Left lung (tissue), 14 donors: ENCODE measurements at places on chromosomes 1 and 21. TPM values are rescaled to one million over a fixed set of nuclear protein-coding genes. Genes with fewer than 3 reads are reported as not detected.

- H3K36me3 ChIP-seq = no peaks in the 10 kb centered on the region
- no peaks in the 10 kb centered on the region for H3K4me1 ChIP-seq
- no peak for DNase-seq
- H3K4me3 ChIP-seq = peak within 1 kb of the TSS; percentile 21
Observed at GRCh38 chr1:158931055-158931737, at the start of gene PYHIN1. TSS of gene PYHIN1 (plus strand) at chr1:158931552. CDS start at chr1:158936911, 5,359 bp downstream.

GRCh38 chr1:196774175-196774574 lies 465 bp upstream of the CFHR3 start:
- H3K4me3 ChIP-seq = no peak overlapping the region
- H3K36me3 ChIP-seq = no peaks in the 10 kb centered on the region
- DNase-seq = no peak
- H3K4me1 ChIP-seq = no peaks in the 10 kb centered on the region
- H3K27me3 ChIP-seq = no peaks in the 10 kb centered on the region

DNA sequence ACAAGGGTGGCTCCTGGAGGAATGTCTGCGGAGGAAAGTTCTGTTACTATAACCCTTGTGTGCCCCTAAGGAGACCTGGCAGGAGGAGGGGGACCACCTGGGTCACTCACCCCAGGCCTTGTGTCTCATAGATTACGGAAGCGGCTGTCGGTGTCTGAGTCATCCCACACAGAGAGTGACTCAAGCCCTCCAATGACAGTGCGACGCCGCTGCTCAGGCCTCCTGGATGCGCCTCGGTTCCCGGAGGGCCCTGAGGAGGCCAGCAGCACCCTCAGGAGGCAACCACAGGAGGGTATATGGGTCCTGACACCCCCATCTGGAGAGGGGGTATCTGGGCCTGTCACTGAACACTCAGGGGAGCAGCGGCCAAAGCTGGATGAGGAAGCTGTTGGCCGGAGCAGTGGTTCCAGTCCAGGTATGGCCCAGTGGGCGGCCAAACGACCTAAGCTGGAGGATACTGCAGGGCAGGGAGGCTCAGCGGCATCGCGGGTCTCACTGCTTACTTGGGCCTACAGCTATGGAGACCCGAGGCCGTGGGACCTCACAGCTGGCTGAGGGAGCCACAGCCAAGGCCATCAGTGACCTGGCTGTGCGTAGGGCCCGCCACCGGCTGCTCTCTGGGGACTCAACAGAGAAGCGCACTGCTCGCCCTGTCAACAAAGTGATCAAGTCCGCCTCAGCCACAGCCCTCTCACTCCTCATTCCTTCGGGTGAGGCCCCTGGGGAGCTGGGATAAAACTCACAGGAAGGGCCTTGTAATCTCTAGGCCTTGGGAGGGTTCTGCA lies 101.4 kb downstream of the PIK3R3 start:
- no peaks in the 10 kb centered on the region for H3K27me3 ChIP-seq
- no peak overlapping the region for H3K27ac ChIP-seq
- no peaks in the 10 kb centered on the region for H3K4me1 ChIP-seq
- no peak for DNase-seq
- H3K4me3 ChIP-seq = no peak overlapping the region
- no peaks in the 10 kb centered on the region for H3K36me3 ChIP-seq

GRCh38 chr1:72109916-72110315 lies 172.4 kb downstream of the NEGR1 start:
- no peak overlapping the region for H3K4me3 ChIP-seq
- no peak overlapping the region for H3K27ac ChIP-seq
- no peak for DNase-seq
- H3K27me3 ChIP-seq = no peaks in the 10 kb centered on the region
- no peaks in the 10 kb centered on the region for H3K4me1 ChIP-seq

- H3K27ac ChIP-seq = no peak overlapping the region
- DNase-seq = no peak
- H3K4me1 ChIP-seq = no peaks in the 10 kb centered on the region
- no peak overlapping the region for H3K4me3 ChIP-seq
Observed at GRCh38 chr1:81654147-81654546, 146.6 kb upstream of the ADGRL2 start.

DNA sequence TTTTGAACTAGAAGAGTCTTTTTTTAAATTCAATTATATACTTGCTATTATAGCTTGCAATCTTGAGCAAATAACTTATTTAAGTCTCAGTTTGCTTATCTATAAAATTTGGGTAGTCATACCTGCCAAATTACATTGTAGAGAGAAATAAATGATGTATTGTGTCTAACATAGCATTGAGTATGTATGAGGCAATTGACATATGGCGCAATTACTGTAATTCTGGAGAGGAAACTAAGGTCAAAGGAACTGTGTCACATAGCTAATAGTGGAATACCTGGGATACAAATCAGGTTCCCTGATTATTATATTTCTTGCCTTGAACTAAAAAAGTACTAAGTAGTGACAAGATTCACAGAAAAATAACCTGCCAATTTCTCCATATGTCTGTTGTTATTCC lies 302.5 kb downstream of the PDE4B start:
- H3K36me3 ChIP-seq = no peaks in the 10 kb centered on the region
- no peaks in the 10 kb centered on the region for H3K27me3 ChIP-seq
- H3K4me3 ChIP-seq = no peak overlapping the region
- no peaks in the 10 kb centered on the region for H3K4me1 ChIP-seq

DNA sequence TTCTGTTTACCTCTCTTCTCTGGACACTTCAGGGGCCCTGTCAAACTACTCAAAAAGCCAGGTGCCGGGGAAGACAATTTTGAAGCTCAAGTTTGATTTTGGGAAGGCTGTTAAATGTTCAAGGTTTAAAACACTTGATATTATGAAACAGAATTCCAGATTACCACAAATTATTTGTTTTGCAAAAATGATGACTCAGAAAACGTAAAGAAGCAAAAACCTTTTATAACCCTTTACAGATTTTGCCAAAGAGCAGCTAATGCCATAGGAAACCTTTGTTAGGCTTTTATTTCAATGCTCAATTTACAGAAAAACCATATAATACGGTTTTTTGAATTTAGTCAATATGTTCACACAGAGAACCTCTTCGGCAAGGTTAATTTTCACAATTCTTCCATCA lies 593.4 kb upstream of the ZP4 start:
- no peak for DNase-seq
- H3K27me3 ChIP-seq = no peaks in the 10 kb centered on the region
- no peak overlapping the region for H3K27ac ChIP-seq
- H3K36me3 ChIP-seq = no peaks in the 10 kb centered on the region

- H3K4me3 ChIP-seq = no peak overlapping the region
- peak; percentile 84 for DNase-seq
- H3K27ac ChIP-seq = no peak overlapping the region
- H3K4me1 ChIP-seq = peaks cover 55% of the 10 kb centered on the region
- H3K36me3 ChIP-seq = peaks cover 3% of the 10 kb centered on the region
- no peaks in the 10 kb centered on the region for H3K27me3 ChIP-seq
Observed at GRCh38 chr1:101006553-101006952, 19.0 kb downstream of the DPH5 start.

GRCh38 chr1:117892512-117892911 lies 36.9 kb downstream of the GDAP2 start:
- no peaks in the 10 kb centered on the region for H3K36me3 ChIP-seq
- H3K27me3 ChIP-seq = no peaks in the 10 kb centered on the region
- no peaks in the 10 kb centered on the region for H3K4me1 ChIP-seq
- H3K4me3 ChIP-seq = no peak overlapping the region
- no peak for DNase-seq

DNA sequence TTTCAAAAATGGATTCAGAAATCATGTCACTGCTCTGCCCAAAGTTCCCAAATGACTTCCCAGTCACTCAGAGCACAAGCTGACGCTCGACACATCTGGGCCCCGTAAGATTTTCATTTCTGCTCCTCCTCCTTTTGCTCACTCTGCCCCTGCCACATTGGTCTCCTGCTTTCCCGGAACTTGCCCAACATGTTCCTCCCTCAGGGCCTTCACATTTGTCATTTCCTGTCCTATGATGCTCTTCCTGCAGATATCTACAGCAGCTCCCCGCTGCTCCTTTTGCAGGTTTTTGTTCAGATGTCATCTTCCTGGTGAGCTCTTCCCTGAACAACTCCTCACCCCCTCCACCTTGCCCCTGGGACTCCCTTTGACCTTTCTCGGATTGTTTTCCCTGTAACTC lies 58.5 kb upstream of the IVNS1ABP start:
- no peak for DNase-seq
- H3K36me3 ChIP-seq = no peaks in the 10 kb centered on the region
- H3K4me3 ChIP-seq = peak overlapping the region; percentile 5
- no peaks in the 10 kb centered on the region for H3K27me3 ChIP-seq
- peaks cover 20% of the 10 kb centered on the region for H3K4me1 ChIP-seq
- H3K27ac ChIP-seq = peak overlapping the region; percentile 33

- H3K4me3 ChIP-seq = no peak overlapping the region
- no peaks in the 10 kb centered on the region for H3K4me1 ChIP-seq
- H3K27me3 ChIP-seq = no peaks in the 10 kb centered on the region
- no peak for DNase-seq
- no peaks in the 10 kb centered on the region for H3K36me3 ChIP-seq
Observed at GRCh38 chr1:223245983-223246382, 102.9 kb upstream of the TLR5 start.

DNA sequence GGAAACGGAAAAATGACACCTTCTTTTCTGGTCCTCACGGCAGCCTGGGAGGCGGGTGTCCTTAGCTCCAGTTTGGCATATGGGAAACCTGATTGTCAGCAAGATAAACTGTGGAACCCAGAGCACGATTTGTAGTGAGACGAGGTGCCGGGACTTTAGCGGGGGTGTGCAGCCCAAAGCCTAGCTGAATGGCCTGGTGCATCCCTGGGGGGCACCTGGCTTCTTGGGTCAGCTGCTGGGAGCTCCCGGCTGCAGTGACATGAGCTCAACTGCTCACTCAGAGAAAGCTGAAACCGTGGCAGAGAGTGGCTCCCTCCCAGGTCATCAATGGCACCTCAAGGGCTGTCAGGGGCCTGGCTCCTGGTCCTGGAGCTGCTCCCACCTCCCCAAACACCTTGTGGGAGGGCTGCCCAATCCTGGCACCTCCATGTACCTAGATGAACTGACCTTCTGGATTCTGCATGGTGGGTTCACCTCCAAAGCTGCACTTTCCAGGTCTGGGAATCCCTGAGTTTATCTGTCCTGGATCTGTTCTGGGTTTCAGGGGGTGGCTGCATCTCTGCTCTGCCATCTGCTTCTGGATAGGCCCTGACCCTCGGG lies 260.5 kb downstream of the MATN1 start:
- H3K27ac ChIP-seq = no peak overlapping the region
- H3K27me3 ChIP-seq = no peaks in the 10 kb centered on the region
- H3K4me3 ChIP-seq = no peak overlapping the region
- DNase-seq = peak; percentile 10
- no peaks in the 10 kb centered on the region for H3K36me3 ChIP-seq

DNA sequence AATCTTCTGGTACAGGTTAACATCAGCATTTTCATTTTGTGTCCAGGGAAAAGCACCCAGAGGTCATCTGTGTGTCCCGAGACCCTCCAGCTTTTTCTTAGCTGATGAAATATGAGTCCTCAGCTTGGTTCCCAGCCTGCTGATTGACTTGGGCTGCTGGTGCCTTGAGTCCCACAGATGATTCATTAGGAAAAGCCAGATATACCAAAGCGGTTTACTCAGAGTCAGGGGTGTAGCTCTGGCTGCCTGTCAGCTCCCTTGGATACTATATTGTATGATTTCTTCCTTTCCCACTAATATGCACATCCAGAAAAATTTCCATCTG lies 43.7 kb upstream of the MAB21L3 start:
- no peaks in the 10 kb centered on the region for H3K27me3 ChIP-seq
- H3K4me3 ChIP-seq = no peak overlapping the region
- no peaks in the 10 kb centered on the region for H3K4me1 ChIP-seq
- DNase-seq = no peak
- H3K36me3 ChIP-seq = peaks cover 82% of the 10 kb centered on the region

DNA sequence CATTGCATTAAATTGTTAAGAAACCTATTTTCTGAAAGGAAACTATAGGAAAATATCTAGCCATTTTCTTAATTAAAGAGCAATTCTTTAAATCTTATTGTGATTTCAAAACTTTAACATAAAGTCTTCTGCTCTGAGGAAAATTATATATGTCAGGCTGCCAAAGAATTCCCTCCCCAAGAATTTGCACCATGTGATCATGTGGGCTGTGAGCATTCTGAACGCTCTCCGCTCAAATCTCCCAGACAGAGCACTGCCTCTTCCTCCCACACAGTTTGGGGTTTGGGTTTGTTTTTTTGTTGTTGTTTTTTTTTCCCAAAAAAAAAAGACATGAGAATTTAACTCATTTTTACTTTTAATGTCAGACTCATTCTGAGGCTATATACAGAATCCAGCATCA lies 155.9 kb upstream of the PALMD start:
- no peaks in the 10 kb centered on the region for H3K27me3 ChIP-seq
- DNase-seq = no peak

- no peak overlapping the region for H3K27ac ChIP-seq
- H3K27me3 ChIP-seq = no peaks in the 10 kb centered on the region
- no peak overlapping the region for H3K4me3 ChIP-seq
- peaks cover 48% of the 10 kb centered on the region for H3K4me1 ChIP-seq
- no peak for DNase-seq
- peaks cover 21% of the 10 kb centered on the region for H3K36me3 ChIP-seq
Observed at GRCh38 chr1:43982808-43983207, 3.8 kb downstream of the B4GALT2 start.

DNA sequence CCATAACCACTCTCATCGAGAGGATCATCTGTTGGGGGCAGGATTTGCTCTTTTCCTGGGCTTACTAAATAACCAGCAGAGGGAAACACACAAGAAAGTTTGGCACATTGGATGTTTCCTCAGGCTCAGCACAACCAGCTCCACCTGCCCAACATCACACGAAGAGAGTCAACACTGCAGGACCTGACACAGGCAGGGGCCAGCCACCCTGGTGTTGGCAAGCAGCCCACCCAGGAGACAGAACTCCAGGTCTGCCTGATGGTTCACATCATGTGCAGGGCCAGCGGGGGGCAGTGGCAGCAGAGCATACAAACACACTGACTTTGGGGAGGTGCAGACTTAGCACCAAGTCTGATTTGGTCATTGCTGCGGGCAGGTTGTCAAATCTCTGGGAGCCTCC lies 182.3 kb upstream of the GALNT2 start:
- H3K27me3 ChIP-seq = no peaks in the 10 kb centered on the region
- DNase-seq = no peak
- H3K4me3 ChIP-seq = no peak overlapping the region
- H3K27ac ChIP-seq = no peak overlapping the region
- H3K36me3 ChIP-seq = no peaks in the 10 kb centered on the region
- no peaks in the 10 kb centered on the region for H3K4me1 ChIP-seq

DNA sequence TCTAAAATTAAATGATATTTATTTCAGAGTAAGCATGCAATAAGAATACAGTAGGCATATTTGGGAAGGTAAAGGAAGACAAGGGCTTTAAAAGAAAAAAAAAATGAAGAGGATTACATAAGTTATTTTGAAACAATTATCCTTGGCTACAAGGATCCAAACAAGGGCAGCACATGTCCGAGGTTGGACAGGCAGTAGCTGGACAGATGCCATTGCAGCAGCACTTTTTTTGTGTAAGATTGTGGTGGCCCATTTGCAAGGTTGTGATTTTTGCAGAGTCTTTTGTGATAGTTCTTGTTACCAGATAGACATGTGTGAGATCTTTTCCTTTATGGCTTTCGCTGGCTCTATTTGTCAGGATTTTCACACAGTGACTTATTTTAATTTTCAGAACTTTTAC lies 89.4 kb upstream of the COG2 start:
- H3K27me3 ChIP-seq = no peaks in the 10 kb centered on the region
- H3K27ac ChIP-seq = no peak overlapping the region
- no peak for DNase-seq
- H3K36me3 ChIP-seq = no peaks in the 10 kb centered on the region
- H3K4me3 ChIP-seq = no peak overlapping the region

FCER1G gene
- polyA plus RNA-seq = 22.0 TPM

UMODL1 gene
- 0.66 TPM for polyA plus RNA-seq

POU3F1 gene
- polyA plus RNA-seq = 0.12 TPM

S100A3 gene
- polyA plus RNA-seq = 0.20 TPM

AXDND1 gene
- 0.86 TPM for polyA plus RNA-seq
